Large intestine (tissue), 12 donors: ENCODE measurements at places on chromosomes 12 and 14.

DNA sequence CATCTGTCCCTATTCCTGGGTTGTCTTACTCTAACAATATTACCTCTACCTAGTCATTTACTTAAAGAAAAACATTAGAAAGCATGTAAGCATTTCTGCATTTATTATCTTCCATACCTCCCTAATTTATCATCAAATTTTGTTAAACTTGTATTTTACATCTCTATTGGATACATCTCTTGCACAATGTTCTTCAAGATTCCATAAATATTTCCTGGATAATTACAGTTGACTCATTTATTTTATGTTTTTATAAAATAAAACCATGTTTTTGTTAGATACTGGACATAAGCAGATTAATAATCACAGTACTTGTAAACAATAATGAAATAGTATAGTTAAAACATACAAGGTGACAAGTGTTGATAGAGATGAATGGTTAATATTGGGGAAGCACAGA lies 209.0 kb downstream of the TMTC3 start:
- DNase-seq = no peak

DNA sequence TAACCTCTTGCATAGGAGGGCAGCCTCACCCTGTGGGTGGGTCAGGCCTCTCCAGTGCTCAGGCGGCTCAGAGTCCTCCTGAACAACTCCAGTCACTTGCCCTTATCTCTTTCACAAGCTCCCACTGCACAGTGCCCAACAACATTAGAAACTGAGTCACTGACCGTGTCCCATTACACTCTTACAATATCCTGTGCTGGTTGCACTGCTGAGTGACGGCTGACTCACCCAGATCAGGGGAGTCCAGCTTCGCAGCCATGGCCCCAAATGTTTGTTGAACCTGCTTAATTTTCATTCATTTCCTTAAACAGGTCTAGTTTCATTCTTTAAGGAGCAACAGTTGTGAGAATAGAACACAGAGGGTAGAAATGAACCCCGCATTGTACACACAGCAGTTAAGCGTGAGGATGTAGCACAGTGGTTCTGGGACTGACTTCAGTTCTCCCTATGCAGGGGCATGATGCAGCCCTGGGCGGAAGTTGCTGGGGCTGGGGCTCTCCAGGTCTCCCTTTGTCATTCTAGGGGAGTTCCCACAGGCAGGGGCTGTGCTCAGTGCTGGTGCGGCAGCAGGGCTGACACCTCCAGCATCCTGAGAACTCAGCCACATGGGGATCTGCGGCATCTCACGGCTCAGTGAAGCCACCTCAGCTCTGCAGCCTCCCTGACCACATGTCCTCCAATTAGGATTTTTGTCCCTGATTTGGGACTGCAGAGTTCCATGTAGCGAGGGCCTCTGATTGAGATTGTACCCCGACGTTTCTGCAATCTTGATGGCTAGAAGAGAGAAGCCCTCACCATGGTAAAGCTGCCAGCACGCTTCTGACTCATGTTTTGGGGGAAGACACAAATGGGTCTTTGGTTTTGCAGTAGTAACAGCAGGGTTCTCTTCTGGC lies 16.1 kb downstream of the GPR68 start:
- DNase-seq = no peak

DNA sequence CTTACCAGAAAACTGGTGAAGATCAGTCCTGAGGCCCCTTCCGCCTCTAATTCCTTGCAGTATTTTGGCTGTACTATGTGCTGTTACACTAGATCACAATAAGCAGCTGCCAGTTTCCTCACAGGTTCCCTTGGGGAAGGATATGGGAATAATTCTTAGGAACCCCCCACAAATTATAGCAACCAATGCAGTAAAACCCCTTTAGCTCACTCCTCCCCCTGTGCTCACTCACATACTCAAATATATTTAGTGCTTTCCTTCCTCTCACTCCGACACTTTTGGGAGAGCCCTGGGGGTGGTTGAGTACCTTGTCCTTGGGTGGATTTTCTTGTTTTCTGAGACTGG lies 162.7 kb downstream of the ETV6 start:
- no peak for DNase-seq

GRCh38 chr14:80310938-80311750 lies 99.8 kb upstream of the DIO2 start:
- no peak for DNase-seq

DNA sequence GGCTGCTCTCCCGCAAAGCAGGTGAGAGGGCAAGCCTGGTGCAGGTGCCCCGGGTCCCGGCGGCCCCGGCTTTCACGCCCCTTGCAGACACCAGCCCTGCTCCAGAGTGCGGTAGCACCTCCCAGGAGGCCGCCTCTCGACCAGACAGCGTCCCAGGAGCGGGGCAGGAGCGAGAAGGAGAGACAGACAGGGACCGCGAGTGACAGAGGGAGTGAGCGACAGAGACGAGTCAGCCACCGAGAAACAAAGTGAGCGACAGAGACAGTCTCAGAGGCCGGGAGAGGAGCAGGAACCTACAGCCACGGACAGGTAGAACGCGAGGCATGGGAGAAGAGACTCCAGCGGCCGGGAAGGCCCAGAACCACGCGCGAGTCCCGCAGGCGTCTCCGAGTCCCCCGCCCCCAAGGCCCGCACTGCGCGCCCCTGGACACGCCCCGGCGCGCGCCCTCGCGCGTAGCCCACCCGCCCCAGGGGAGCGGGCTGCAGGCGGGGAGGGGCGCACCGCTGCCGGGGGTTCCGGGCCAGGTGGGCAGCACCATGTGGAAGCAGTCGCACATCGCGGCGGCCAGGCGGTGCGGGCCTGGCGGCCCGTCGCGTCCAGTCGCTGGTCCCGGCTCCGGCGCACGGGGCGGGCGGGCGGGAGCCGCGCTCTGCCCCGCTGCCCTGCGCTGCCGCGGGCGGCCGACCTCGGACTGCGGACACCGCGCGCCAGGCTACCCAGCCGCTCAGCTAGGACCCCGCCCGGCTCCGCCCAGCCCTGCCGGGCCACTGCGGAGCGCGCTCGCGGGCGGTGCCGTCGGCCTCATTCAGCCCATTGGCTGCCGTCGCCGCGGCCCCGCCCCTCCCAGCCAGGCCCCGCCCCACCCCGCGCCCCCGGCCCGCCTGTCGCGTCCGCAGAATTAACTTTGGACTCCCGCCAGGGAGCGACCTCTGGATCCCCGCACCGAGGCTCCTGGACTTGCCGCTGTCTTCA lies at the start of gene AHNAK2:
Gene AHNAK2, minus strand, starts transcription at position 694 of the 973 bp plus-strand sequence. Its CDS starts 137 bp downstream, at position 557.
- peak; percentile 78 for DNase-seq

DNA sequence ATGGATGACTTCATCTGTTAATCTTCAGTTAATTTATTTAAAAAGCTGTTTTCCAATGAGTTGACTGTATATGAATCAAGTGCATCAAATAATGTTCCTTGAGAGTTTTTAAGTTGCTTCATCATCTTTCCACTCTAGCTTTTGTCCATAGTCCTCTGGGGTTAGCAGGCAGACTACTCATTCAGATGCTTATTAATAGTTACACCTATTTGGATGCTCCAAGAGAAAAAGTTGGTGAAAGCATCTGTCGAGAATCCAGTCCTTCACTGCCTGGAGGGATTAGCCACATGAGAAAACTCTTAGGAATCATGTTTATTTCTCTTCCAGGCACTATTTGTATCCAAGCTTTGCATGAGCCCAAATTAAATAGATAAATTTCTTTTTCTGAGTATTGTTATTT lies 70.2 kb downstream of the DACT1 start:
- DNase-seq = no peak

GRCh38 chr12:77102123-77102522 lies 36.8 kb upstream of the E2F7 start:
- DNase-seq = no peak

DNA sequence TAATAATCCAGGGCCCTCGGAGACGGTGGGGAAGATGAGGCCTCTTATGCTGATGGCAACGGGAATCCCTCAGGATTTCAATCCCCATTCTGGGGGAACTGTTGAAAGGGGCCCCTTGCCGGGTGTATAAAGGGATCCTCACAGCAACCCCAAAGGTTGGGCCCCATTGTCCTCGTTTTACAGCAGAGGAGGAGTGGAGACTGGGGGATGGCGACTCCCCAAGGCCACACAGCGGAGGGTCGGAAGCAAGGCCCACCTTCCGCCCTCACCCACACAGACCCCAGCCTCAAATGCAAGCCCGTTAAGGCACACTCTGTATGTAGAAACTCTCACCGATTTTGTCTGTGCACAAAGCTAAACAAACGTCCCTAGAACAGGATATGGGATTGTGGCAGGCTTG lies 327.9 kb upstream of the DIO3 start:
- no peak for DNase-seq

DNA sequence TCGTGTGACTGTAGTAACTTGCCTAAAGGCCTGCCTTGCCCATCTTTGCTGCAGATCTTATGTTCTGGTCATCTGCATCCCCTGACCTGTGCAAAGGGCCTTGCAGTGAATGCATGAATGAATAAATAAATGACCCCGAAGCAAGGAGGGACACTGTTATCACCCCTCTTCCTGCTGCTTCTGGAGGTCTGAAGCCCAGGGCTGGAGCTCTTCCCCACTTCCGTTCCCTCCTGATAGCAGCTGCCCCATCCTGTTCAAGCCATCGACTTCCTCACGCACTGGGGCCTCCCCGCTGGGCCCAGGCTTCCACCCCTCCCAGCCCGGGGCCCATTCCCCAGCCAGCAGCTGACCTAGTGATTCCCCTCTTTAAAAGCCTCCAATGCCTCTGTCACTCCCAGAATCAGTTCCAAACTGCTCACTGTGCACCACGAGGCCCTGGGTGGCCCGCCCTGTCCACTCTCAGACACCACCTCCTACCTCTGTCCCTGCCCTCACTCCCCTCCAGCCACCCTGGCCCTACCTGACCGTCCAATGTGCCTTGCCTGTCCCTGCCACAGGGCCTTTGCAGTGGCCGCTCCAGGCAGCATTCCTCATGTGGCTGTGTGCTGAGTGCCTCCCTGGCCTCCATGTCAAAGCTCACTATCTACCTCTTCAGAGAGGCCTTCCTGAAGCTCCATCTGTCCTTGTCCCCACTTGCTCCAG lies 78.6 kb downstream of the SCARB1 start:
- DNase-seq = no peak

DNA sequence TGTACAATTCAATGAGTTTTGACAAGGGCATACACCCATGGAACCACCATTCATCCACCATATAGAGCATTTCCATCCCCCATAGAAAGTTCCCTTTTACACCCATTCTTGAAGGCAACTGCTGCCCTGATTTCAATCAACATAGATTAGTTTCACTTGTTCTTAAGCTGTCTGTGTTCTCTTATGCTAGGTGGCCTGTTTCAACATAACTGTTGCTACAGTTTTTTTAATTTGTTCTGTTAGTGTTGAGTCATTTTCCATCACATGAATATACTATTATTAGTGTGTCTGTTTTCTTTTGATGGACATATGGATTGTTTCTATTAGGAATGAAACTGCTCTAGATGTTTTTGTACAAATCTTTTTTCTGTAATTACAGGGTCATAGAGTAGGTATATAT lies 123.4 kb downstream of the PTPRQ start:
- no peak for DNase-seq

DNA sequence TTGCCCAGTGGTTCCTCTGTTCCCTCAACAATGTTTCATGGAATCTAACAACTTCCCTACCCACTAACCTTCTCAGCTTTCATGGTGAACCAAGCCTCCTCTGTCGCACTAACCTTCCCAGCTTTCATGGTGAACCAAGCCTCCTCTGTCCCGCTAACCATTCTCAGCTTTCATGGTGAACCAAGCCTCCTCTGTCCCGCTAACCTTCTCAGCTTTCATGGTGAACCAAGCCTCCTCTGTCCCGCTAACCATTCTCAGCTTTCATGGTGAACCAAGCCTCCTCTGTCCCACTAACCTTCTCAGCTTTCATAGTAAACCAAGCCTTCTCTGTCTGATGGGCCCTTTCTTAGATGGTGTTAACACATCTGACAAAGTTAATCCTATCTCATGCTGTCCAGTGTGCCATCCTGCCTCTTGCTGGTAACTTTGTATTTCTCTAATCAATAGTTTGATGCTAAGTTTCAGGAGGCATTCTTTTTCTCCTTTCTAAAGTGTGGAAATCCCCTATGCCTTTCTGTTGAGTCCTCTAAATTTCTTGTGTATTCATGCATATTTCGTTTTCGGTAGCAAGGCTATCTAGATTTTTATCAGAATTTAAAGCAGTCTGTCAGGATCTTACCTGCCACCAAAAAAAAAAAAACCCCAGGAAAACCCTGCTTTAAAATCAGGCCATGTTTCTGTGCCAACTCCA lies 26.8 kb upstream of the KCNK13 start:
- no peak for DNase-seq

DNA sequence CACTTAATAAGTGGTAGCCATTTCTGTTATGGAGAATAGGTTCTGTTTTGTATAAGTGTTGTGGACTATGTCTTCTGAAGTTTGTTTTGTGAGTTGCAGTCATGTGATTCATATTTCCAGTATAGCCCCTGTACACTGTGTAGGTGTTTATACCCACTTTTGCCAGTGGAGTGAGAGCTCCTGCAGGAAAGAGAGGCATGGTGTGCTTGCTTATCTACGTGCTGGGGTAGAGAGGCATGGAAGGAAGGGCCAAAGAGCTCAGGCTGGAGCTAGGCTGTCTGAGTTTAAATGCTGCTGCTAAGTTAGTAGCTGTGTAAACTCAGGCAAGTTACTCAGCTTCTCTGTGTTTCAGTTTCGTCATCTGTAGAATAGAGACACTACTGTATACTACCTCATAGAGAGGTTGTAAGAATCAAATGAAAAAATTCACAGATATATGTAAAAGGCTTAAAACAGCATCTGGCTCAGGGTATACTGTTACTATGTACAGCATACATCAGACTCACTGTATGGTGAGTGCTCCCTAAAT lies 88.2 kb upstream of the SLC38A2 start:
- no peak for DNase-seq

- no peak for DNase-seq
These were observed 4.3 kb downstream of the GAPDH start for GRCh38 chr12:6538420-6539313.

- DNase-seq = no peak
These were observed 32.9 kb downstream of the MAP1LC3B2 start for GRCh38 chr12:116591855-116592637.

- DNase-seq = peak; percentile 71
These were observed 441 bp downstream of the PDE3A start for GRCh38 chr12:20368651-20369304.

- DNase-seq = no peak
These were observed 48.2 kb upstream of the DYNC1H1 start for GRCh38 chr14:101915871-101916815.

DNA sequence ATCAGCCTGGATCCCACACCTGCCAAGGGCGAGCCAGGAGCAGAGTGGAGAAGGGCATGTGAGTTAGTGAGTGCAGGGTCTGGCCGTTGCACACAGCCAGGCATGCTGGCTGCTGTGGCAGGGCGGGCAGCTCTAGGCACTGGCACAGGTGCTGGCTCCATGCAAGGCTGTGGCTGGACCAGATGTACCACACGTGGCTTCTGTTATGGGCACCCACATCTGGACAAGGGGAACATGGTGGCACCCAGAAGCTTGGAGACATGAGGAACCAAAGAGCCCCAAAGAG lies 20.1 kb downstream of the SERPINA3 start:
- DNase-seq = no peak
